NCI-H1417 treated with DMSO at 0.1 percent for 48 hours (cell line): ENCODE measurements at places on chromosomes 16 and 17.

GRCh38 chr16:80803339-80804055 is 901 bp downstream of the CDYL2 start:
- DNase-seq, result no peak

- DNase-seq, result no peak
Measured at GRCh38 chr17:71803656-71804284, 317.1 kb upstream of the SOX9 start.

DNA sequence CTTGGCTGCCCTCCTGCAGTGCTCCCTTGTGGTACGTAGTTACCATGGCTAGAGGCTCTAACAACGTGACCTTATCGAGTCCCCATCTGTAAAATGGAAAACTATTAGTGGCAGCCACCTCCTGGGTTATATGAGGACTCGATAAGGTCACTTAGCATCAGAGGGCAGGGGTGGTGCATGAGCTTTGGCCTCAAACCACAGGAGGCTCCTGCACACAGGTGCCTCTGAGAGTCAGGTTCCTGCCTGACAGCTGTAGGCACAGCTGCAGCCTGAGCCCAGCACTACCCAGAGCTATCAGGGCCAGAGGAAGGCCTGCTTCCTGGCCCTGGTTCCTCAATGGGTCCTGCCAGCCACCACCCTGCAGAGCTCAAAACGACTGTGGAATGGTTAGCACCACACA is 57.2 kb upstream of the SEC14L1 start:
- DNase-seq, result no peak

DNA sequence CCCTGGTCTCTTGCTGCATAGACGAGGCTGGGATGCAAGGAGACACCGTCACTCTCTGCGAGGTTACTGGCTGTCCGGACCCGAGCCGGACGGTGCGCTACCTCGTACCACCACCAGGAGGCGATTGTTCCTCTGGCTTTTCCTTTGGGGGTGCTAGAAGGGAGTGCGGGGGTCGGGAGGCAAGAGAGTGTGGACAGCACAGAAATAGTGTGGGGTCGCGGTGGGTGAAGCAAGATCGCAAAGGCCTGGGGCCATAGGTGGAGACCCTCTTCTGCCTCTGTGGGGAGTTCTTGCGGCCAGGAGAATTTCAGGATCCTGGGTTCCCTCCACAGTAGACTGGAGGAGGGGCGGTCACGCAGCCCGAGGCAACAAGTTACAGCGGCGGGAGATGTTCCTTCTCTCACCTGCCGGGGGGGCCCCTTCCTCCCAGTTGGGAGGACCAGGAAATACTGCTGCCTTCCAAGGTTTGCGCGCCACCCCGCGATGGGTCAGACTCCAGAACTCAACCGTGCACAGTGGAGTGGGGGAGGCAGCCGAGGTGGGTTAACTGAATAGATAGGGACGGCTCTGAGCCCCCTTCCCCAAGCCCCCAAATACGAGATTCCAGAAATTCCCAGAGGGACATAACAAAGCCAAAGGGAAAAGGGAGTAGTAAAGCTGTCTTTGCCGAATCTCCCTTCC is 6.9 kb downstream of the PHOSPHO1 start:
- DNase-seq, result no peak

DNA sequence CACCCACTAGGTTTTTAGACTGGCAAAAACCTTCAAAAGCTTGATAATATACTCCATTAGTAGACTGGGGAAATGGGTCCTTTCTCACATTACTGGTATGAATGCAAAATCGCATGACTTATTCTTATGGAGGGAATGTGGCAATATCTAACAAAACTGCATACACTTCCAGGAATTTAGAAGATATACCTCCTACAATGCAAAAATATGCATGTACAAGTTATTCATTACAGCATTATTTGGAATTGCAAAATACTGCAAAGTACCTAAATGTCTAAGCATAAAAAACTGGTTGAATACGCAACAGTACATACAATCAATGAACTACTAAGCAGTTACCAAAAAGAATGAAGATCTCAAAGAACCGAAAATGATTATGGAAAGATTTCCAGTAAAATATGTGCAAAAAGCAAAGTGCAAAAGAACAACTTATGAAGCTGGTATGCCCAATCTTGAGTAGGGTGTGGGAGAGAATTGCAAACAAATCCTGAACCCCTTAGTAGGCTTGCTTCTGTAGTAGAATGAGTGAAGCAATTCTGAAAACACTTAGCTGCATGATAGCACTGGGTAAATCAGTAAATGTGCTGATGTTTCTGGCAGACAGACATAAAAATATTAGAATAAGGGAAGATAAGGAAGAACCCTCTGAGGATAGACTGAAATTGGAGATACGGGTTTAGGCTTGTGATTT is 180.1 kb downstream of the PARN start:
- no peak for DNase-seq
